Effector memory CD4-positive, alpha-beta T cell (primary cell): ENCODE measurements at places on chromosomes 6 and 20.

GRCh38 chr20:49320460-49320859 lies 42.6 kb upstream of the ZNFX1 start:
- no peak for DNase-seq

DNA sequence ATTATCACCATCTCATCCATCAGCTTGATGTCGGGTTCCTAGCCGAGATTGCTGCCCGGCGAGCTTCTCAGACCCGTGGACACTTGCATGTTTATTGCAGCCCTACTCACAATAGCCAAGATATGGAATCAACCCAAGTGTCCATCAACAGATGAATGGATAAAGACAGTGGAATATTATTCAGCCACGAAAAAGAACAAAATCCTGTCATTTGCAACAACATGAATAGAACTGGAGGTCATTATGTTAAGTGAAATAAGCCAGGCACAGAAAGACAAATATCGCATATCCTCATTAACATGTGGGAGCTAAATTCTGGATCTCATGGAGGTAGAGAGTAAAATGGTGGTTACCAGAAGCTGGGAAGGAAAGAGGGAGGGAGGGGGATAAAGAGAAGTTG lies 49.1 kb upstream of the SLC2A12 start:
- no peak for DNase-seq

- no peak for DNase-seq
Measured at GRCh38 chr6:49806145-49806544, 19.1 kb upstream of the PGK2 start.

DNA sequence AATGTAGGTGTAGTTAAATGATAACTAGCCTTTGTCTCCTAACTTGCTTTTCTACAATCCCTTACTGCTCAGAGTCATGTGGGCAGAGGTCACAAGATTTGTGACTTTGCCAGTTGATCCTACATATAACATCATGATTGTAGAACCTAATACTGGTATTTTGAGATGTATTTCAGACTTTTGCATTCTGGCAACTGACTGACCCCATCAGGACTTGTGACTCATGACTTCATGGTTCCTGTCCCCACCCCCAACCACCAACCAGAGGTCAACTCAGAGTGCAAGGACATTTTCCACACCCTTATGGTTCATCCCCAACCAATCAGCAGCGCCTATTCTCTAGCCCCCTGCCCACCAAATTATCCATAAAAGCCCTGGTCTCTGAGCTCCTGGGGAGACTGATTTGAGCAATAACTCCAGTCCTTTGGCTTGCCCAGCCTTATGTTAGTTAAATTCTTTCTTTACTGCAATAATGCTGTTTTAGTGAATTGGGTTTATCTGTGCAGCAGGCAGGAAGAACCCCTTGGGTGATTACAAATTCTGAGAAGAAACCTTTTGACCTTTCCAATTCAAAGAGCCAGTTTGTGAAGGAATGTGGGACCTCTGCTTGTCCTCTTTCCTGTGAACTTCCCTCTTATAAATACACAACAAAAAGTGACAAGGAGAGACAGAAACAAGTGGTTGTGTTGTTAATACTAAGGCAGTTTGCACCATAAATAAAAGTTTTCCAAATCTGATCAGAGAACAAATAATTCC lies 588.7 kb downstream of the UTRN start:
- DNase-seq, result no peak

- DNase-seq, result no peak
Measured at GRCh38 chr20:32975698-32976674, 28.2 kb downstream of the SUN5 start.

DNA sequence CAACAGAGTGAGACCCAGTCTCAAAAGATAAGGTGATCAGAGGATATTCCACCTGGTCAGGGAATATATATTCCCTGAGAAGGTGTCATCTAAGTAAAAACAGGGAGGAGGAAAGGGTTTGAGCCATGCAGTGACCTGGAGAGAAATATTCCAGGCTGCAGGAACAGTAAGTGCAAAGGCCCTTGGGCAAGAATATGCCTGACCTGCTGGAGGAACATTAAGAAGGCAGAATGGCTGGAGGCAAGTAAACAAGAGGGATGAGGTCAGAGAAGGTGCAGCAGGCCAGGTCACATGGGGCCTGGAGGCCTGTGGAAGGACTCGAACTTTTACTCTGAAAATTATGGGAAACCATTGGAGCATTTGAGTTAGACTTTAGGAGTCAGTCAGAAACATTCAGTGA lies 6.7 kb downstream of the DEF6 start:
- no peak for DNase-seq

DNA sequence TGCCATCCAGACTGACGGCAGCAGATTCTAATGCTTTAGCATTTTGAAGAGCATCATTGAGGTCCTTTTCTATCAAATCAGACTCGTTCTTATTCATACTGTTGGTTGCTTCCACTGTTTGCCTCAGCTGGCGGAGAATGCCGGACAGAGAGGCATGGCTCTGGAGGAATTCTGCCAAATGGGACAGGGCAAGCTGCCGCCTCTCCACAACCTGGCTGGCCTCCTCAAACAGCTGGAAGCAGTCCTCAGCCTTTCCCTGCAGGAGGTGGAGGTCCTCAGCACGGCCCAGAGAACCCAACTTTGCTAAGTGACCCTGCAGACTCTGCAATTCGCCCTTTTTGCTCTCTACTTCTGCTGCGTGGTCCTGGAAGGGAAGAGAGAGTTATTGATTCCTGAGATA lies 220.5 kb downstream of the SYNE1 start:
- DNase-seq, result no peak

DNA sequence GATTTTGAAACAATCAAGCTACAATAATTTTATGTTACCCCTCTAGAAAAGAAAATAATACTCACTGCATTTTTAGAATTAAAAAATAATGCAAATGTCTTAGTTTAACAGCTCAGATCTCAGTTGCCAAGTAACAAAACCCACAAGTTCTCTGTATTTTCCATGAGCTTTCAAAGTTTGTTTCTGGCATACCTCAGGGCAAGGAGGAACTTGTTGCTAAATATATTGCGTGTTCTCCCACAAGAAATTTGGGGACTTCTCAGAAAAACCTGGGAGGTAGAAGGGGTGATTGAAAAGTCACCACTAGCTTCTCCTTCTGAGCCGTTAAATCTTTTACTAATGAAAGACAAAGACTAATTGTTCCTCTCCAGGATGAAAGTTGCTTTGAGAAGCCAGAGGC lies 236.8 kb upstream of the MARCKS start:
- DNase-seq, result no peak

- no peak for DNase-seq
Measured at GRCh38 chr20:15976047-15976736, 597.1 kb downstream of the KIF16B start.

- DNase-seq, result no peak
Measured at GRCh38 chr20:43972051-43972450, 57.4 kb downstream of the TOX2 start.

- DNase-seq, result no peak
Measured at GRCh38 chr6:76774781-76775384, 688.4 kb downstream of the HTR1B start.

- DNase-seq, result no peak
Measured at GRCh38 chr20:63087872-63088680, 81.3 kb upstream of the BHLHE23 start.

GRCh38 chr20:53291548-53291947 lies 302.1 kb downstream of the ZNF217 start:
- no peak for DNase-seq

- DNase-seq, result no peak
Measured at GRCh38 chr6:109513571-109514071, 30.6 kb upstream of the ZBTB24 start.

DNA sequence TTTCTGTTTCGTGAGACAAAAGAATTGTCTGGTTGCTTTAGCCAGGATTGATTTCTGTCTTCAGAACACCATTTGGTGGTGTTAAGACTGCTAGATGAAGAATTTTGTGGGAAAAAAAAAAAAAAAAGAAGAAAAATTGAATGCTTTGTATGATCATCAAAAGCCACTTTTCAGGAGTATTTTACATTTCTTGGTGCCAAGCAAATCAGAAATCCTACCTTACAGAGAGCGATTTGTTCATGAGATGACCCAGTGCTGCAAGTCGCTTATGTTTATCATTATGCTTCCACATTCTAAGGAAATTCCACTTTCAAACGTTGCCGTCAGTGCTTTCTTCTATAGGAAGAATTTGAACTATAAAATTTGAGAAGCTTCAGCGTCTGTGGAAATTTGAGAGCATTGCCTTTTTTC lies 228.7 kb downstream of the BCKDHB start:
- DNase-seq, result no peak
